Endothelial cell of coronary artery (primary cell): ENCODE measurements at places on chromosomes 13 and 19. TPM values are rescaled to one million over a fixed set of nuclear protein-coding genes. Genes with fewer than 3 reads are reported as not detected.

The PSG2 gene
- not detected in 2 replicates for total RNA-seq

The CEACAM3 gene
- total RNA-seq = not detected in 2 replicates

The RASGRP4 gene
- total RNA-seq = not detected in 2 replicates

The SULT2A1 gene
- not detected in 2 replicates for total RNA-seq

The GPR12 gene
- not detected in 2 replicates for total RNA-seq

The KPNA3 gene
- total RNA-seq = 32.9 and 42.4 TPM in 2 replicates
